Stimulated activated CD8-positive, alpha-beta memory T cell treated with anti-CD3 and anti-CD28 coated beads, Interleukin-15, amount 100 ng/mL, for 4 hours (primary cell): ENCODE measurements at places on chromosomes 12 and 14.

DNA sequence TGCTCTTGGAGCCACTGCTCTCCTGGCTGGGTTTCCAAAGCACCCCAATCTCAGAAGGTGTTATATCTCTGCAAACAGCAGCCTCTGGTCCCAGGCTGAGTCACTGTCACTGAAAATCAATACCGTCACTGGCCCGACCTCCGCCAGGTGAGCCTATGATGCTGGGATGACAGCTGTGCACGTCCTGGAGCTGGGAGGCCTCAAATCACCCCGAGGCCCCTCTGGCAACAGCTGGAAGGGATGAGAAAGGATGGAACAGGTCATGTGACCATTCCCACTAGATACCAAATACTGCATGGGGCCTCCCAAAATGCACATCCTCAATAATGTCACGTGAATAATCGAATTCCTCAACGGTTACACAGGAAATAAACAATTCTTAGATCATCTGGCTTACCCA is 190.8 kb downstream of the TTC7B start:
- no peak for DNase-seq

- DNase-seq = no peak
Observed at GRCh38 chr12:127881371-127882140, 385.4 kb upstream of the TMEM132C start.

GRCh38 chr12:106248846-106249371 is 1.1 kb upstream of the CKAP4 start:
- no peak for DNase-seq

- DNase-seq = no peak
Observed at GRCh38 chr12:34219046-34219770, 196.9 kb downstream of the ALG10 start.

- DNase-seq = no peak
Observed at GRCh38 chr14:76612654-76613053, 148.6 kb upstream of the VASH1 start.

GRCh38 chr12:123105211-123105826 is 45.6 kb downstream of the PITPNM2 start:
- no peak for DNase-seq

- DNase-seq = no peak
Observed at GRCh38 chr12:108348842-108349241, 9.7 kb upstream of the CMKLR1 start.

GRCh38 chr14:77623201-77623600 is 6.8 kb upstream of the SPTLC2 start:
- no peak for DNase-seq

DNA sequence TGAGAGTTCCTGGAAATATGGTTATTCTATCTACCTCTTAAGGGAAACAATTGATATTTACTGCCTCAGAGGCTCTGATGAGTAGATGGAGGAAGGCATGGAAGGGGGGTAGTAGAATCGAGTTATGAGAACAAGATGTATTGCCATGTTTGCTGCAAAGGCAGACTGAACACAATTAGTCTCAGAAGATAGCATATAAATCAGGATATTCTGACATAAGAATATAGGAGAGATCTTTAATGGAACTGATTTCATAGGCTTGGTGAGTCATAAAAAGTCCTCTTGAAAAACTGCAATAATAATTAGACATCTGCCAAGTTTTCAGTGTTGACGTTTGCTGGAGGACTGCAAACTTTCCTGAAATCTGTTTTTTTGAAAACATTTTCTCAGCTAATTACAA is 636.1 kb downstream of the TMTC2 start:
- DNase-seq = no peak

- no peak for DNase-seq
Observed at GRCh38 chr14:61323970-61324369, 2.6 kb downstream of the PRKCH start.

- DNase-seq = no peak
Observed at GRCh38 chr12:120223458-120224303, 22.8 kb upstream of the RPLP0 start.

DNA sequence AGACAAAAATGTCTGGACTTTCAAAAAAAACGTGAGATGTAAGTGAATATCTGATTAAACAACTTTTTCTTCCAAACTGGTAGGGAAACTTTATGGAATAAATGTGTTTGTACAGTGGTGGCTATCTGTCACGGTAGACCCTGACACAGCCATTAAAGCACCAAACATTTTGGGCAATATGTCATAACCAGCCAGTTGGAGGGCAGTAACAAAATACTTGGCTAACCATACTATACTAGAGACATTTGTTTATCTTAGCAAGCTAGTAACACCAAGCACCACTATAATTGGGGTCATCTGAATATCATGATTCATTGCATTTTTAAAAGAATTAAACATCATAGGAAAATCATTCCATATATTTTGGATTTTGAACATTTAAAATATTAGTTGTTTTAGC is 6.0 kb upstream of the MYF6 start:
- DNase-seq = no peak

DNA sequence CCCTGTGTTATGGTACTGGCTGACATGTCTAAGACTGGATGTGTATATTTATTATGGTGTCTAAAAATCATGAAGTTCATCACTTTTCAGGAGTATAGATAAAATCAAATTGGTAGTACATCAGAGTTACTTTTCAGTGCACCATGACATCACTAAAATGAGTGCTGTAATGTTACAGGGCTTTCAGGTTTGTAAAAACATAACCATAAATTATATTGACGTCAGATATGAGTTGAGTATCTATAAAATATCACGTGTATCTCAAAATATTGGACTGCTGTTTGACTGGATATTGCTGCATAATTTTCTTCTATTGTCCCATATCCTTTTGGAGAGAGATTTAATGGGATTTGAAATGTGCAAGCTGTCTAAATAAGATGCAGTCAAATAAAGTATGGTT is 22.0 kb downstream of the NAA30 start:
- no peak for DNase-seq

GRCh38 chr12:84355561-84355960 is 557.0 kb downstream of the SLC6A15 start:
- no peak for DNase-seq

DNA sequence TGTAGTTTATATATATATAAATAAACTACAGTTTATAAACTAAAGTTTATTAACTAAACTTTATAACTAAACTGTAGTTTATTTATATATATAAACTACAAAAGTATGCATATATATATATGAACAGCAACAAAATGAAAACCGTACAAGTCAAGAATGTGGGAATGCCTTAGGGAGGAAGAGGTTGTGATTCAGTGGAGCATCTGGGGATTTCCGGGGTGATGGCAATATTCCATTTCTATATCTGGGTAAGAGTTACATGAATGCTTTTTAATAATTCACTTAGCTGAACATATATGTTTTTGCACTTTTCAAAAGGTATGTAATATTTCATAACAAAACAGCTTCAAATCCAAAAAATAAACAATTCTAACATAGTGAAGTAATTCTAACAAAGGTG is 30.1 kb upstream of the CAND1 start:
- DNase-seq = no peak

DNA sequence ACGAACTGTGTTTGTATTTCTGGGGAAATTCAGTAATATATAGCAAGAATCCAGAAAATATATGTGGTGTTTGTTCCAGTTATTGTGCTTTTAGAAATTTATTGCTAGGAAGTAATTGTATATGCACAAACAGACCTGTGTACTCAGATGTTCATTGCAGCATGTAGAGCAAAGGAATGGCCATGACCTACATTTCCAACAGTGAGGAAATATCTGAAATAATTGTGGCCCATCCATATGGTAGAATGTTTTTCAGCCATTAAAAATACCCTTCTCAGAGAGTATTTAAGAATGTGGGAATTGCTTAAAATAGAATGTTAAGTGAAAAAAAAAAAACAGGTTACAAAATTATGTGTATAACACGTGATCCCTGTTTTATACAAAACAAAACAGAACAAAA is 77.3 kb downstream of the TMX1 start:
- DNase-seq = no peak

GRCh38 chr12:92297932-92298696 is 152.5 kb upstream of the BTG1 start:
- no peak for DNase-seq

- no peak for DNase-seq
Observed at GRCh38 chr14:29829851-29830250, 97.8 kb downstream of the PRKD1 start.

DNA sequence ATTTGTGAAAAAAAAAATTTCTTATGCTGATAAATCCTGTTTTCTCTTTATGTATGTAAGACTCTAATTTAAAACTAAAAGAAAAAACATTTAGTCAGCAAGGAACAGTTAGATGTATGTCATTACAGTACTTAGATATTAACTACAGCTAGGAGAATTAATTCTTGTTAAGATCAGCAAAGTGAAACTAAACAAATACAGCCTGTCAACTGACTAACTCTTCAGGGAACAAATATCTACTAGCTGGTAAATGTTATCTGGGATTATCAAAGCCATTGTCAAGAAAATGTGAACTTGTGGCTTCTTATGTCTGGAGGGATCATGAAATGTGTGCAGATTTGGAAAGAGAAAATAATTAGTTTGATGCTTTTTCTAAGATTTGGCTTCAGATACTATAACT is 27.5 kb downstream of the MGAT4C start:
- no peak for DNase-seq

DNA sequence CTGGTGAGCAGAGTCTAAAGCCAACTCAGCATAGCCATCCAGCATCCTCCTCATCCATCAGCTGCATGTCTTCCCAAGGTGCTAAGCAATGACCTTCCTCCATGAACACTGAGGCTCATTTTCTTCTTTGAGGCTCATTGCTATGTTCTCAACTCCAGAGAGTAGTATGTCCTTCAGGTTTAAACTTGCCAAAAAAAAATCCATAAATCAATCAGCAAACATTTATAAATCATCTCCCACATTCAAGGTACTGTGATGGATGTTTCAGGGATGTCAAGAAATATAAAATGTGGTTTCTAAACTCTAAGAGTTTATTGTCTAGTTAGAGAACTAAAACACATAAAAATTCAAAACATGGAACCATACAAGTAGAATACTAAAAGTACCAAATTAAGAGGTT is 29.8 kb upstream of the MDM1 start:
- DNase-seq = no peak

- no peak for DNase-seq
Observed at GRCh38 chr12:115437061-115437567, 753.1 kb upstream of the TBX3 start.

DNA sequence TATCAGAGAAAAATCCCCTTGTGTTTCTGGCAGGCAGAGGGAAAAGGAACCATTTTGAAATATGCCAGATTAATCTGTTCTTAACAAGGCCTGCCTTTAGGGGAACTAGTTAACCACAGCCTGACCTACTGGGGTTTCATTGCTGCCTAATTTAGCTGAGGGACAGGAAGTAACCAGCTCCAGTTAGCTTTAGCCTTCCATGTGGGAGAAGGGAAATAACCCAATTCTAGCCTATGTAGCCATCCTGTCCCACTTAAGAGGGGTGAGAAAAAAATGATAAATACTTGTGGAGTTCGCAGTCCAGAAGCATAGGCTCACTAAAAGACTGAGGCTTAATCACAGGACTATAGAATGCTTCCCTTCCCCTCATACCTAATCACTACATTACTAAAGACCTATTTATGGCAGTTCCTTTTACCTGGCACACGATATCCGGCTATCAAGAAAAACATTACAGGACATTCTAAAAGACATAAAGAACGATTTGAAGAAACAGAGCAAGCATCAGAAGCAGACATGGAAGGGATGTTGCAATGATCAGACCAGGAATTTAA is 22.8 kb downstream of the COX8C start:
- no peak for DNase-seq

DNA sequence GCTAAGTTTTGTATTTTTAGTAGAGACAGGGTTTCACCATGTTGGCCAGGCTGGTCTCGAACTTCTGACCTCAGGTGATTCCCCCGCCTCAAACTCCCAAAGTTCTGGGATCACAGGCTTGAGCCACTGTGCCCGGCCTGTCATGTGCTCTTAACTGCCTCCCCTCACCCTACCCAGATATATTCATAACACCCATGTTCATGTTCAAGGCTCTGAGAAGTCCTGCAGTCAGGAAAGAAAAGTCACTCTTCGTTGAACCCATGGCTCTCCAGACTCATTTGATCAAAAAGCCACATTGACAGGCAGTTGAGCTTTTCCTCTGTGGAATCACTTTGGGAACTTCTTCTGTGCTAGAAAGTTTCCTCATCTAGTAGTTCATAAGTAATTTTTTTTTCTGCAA is 545.5 kb upstream of the TBX3 start:
- DNase-seq = no peak

DNA sequence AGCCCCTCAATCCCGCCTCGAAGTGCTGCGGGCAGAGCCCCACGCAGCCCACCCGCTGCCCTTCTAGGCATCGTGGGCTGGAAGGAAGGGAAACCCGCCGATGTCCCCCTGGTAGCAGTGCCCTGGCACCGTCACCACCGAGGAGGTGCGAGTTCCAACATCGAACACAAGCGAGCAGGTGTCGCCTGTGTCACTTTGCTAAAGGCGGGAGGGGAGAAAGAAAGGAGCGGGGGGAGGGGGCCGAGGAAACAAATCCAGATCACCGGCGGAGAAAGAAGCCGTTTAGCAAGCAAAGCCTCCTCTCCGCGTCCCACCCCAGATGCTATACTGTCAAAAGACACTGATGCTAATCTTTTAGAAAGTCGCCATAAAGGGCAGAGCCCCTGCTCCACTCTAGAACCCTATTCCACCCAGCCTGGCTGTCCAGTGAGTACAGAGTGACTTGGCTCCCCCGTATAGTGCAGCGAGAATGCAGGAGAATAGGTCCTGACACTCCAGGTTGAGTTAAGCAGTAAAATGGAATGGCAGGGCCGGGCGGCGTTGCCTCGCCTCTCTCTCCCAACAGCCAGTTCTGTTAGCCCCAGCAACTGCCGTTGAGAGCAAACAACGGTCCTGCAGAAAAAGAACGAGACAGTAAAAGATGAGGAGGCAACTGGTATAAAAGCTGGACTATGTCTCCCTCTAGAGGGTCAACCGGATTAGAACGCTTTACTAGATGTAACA is 67.9 kb upstream of the USP15 start:
- DNase-seq = peak; percentile 8

- DNase-seq = no peak
Observed at GRCh38 chr12:89697296-89697695, 11.3 kb downstream of the ATP2B1 start.

DNA sequence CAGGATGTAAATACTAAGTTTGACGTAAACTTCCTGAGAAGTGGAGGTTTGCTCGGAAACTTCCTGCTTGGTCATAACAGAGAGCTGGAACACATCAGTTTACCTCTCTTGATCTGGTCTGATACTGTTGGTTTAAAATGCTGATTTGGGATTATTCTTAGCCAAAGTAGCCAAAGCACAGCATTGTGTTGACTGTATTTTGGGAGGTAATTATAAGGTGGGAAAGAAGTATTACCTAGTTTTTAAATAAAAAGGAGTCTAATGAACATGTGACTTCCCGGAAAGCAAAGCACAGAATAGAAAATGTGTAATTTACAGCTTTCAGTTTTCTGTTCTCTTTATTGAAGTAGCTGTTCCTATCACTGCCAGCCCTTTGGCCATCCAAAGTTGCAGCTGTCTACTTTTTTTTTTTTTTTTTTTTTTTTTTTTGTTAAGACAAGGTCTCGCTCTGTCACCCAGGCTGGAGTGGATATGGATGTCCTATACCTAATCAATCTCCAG is 52.2 kb upstream of the SRP54 start:
- no peak for DNase-seq
